ENCODE measurements at places on chromosomes 16 and 17.

DNA sequence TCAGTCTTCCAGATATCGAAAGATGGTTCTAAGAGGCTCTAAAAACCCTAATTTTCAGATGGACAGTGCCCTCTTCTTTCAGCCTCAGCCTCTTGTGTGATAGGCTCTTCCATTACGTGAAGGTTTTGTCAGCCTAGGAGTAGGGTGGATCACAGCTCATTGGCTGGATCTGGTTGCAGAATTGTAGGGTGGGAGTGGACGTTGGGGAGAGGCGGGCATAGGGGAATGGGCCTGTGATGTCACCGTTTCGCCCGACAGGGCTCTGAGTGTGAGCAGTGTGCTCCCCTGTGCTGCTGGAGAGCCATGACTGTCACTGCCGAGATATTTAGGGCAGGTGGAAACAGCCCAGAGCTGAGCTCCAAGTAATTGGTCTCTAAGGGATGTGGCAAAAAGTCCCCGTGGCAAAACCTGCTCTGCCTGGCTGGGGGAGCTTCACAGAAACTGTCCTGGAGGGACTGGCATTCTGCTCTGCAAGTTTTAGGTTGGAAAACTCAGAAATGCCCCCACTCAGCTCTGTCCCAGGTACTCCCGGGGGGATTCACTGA is 6.2 kb upstream of the WFIKKN1 start:
- DNase-seq = no peak

DNA sequence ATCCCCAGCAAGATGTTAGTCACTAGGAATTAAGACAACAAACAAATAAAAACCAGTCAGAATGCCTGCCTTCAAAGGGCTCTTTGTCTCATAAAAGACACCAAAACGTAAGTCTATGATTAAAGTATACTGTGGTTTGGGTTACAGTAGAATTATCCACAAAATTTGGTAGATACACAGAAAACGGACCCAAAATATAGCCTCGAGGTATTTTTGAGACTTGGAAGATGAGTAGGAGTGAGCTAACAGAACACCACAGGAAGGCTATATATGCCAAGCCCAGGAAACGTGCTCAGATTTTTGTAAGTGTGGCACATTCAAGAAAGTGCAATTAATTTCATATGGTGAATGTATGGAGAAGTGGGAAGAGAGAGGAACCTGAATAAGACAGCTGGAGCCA is 831.4 kb downstream of the CDH11 start:
- DNase-seq = no peak

- no peak for DNase-seq
These were observed 39.1 kb downstream of the SPOP start for GRCh38 chr17:49638818-49639217.

GRCh38 chr17:29726715-29727252 is 104.1 kb upstream of the CORO6 start:
- no peak for DNase-seq

DNA sequence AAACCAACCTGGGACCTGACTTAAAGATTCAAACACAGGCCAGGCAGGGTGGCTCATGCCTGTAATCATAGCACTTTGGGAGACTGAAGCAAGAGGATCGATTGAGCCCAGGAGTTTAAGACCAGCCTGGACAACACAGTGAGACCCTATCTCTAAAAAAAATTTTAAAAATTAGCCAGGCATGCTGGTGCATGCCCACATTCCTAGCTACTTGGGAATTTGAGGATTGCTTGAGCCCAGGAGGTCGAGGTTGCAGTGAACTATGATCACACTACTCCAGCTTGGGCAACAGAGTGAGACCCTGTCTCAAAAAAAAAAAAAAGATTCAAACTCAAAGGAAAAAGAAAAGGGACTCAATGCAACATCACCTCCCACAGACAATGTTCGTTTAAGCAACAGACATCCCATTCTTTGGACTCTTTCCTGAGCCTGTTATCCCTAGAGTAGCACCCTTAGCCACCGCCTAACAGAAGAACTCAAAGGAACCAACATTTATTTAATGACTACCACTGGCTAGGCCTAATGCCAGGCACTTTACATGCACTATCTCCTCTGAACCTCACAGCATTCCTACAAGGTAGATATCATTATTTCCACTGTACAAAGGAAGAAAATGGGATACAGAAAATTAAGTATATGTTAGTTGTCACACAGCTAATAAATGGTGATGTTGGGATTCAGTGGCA is 12.7 kb downstream of the MYO18A start:
- DNase-seq = no peak

- no peak for DNase-seq
These were observed 14.6 kb downstream of the DNASE1 start for GRCh38 chr16:3669082-3669481.

DNA sequence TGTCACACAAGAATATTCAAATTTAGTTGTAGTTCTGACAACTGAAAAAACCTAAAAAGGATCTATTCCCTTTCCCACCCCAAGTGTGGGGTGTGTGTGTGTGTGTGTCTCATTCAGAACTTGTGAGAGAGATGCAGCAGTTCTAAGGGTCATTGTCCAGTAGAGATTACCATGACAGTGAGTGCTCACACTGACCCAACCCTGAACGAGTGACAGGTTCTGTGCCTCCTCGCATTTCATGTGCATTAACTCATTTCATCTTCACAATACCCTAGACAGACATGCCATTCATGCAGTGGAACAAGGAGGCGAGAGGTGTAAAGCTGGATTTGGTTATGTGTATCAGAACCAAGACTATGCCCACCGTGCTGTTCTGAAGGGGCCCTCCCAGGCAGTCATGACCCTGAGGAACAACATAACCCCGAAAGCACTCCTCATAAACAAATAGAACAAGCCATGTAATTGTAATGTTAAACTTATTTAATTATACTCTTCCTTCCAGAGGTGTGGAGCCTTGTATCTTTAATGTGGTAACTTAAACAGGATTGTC is 102.1 kb downstream of the CLEC16A start:
- DNase-seq = no peak

- DNase-seq = no peak
These were observed 21.5 kb upstream of the RFFL start for GRCh38 chr17:35084987-35085386.

GRCh38 chr16:81008505-81008789 is 1.4 kb downstream of the CENPN start:
- DNase-seq = no peak

DNA sequence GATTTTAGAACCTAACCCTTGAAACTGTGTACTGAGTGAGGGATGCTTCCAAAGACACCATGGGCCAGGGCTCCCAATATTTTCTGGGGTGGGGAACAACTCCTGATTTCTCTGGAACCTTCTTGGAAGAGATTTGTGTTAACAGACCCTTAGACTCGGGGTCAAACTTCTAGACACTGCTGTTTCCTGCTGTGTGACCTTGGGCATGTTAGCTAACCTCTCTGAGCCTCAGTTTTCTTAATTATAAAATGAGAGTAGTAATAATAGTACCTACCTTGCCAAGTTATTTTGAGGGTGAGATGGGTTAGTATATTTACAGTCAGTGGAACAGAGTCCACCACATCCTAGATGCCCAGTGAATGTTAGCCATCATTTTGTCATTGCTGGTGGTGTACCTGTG is 18.8 kb downstream of the POLR3E start:
- DNase-seq = no peak

DNA sequence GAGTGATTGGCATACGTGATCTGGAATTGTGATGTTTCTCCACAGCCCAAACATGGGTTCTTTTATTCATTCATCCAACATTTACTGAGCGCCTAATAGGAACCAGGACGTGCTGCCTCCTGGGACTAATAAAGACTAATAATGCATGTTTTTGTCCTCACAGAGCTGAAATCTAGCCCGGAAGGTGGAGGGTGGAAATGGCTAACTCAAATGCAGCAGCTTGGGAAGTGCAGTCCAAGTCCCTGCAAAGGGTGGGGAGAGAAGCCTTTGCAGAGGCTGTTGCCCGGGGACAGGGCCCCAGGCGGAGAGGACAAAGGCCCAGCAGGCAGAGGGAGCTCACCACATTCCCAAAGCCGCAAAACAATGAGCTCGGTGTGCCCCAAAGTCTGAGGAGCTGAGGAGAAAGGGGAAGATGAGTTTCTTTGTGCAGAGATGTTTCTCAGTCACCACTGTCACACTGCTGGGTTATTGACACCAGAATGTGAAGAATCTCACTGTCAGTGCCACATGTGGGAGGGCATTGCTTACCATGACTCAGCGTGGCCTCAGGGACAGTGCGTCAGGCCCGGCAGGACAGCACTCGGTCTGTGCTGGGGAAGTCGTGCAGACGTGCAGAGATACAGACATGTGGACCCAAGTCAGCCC is 118.2 kb upstream of the CHMP6 start:
- DNase-seq = no peak

- DNase-seq = no peak
These were observed 6.3 kb downstream of the CCL11 start for GRCh38 chr17:34291721-34292348.

DNA sequence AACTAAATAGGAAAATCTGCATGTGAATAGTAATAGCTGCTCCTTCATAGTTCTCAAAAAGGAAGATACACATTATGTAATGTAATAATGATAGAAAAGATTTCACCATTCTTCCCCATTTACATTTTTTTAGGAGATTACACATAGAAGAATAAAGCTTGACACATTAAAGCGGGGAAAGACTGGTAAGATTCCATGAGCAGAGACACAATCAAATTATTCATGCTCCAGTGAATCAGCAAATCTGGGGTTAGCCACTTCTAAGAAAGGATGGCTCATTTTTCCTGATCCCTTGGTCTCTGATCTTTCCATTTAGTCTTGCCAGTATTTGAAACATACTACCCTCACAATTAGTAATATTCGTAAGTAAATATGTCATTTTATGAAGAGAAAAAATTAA is 81.9 kb downstream of the CA4 start:
- no peak for DNase-seq

DNA sequence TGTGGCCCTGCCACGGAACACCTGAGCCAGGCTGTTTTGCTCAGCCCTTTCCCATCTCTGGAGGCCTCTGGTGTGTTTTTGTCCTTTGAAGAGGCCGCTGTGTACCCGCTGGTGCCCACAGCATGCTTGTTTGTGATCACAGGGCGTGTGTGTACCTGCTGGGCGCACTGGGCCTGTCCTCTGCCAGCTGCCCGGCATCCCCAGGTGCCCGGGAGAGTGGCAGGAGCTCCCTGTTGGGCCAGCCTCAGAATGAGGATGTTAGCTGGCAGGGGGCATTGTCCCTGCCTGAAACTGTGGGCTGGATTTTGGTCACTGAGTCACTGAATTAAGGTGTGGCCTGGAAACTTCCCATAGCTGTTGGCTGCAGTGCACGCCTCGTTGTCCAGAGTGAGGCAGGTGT is 31.1 kb downstream of the BAIAP2 start:
- no peak for DNase-seq

DNA sequence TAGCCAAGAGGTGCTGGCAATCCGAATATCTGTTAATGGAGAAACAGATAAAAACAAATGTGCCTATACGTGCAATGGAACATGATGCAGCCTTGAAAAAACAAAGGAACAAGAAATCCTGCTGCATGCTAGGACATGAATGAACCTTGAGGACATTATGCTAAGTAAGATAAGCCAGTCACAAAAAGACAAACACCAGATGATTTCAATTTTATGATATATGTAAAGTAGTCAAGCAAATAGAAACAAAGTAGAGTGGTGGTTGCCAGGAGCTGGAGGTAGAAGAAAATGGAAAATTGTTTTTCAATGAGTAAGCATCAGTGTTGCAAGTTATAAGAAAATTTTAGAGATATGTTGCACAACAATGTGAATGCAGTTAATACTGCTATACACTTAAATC is 409.7 kb upstream of the CDH8 start:
- no peak for DNase-seq

DNA sequence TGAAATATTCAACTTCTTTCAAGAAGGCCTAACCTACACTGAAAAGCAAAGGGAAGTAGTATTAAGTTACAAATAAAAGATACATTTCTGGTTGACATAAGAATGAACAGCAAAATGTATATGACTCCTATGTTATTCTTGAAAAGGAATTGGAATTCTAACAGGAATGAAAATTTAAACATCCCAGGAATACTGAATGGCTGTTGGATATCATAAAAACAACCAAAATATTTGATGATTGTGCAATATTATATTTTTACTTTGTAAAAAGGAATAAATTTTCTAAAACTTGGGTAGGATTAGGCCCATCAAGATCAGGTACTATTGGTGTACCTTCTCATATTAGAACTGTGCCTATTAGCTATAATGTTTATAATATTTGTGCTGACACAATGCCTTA is 50.0 kb downstream of the CYB5B start:
- no peak for DNase-seq

DNA sequence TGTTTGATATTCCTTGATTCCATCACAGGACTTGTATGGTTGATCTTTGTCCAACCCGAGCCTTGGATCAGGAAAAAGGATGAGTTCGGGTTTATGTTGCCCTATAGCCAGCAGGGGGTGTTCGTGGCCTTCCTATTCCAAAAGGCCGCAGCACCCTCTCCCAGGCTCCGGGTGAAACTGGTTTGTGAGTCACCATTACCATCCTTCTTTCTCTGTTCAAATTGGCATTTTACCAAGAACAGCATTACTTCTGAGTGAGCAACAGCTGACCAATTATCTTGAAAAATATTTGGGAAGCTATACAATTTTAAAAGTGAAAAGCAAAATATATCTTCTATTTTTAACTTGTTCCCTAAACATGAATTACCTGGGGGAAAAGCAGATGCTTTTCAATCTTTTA is 24.3 kb upstream of the KRT20 start:
- peak; percentile 53 for DNase-seq

GRCh38 chr16:88939972-88940861 is 36.8 kb downstream of the CBFA2T3 start:
- DNase-seq = peak; percentile 79

DNA sequence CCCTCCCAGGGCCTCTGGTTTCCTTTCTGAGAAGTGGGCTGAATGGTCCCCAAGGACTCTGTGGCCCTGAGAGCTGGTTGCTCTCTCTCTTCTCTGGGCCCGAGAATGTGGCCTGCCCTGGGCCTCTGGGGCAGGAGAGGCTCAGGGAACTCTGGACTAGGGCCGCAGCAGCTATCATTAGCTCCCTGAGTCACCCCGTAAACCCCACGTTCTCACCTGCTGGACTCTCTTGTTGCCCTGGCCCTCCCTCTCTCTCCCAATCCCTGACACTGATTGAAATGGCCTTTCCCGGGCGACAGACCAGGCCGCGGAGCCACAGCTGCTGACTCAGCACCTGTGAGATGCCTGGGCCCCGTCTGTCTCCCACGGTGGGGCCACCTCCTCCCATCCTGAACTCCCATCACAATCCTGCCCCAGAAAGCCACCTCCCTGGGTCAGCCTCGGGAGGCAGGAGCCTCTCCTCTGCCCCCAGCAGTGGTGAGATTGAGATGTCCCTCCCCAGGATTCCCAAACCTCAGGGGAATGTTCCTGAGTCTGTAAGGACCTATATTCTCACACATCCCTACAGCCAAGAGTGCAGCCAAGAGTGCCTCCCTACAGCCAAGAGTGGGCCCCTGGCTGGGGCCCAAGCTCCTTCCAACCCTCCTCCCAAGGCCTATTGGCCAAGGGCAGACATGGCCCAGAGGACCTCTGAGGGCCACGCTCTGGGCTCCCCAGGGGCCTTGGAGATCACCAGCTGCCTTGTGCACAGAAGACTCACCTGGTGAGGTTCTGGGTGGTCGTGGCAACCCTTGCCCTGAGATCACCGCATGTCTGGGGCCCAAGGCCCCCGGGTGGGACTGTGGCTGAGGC is 470 bp downstream of the TRPV3 start:
- DNase-seq = peak; percentile 61

GRCh38 chr17:45320931-45321461 is 4.2 kb upstream of the MAP3K14 start:
- DNase-seq = peak; percentile 45
